ENCODE measurements at places on chromosomes 4 and X.

- DNase-seq, result no peak
Measured at GRCh38 chr4:140472156-140472555, 25.9 kb downstream of the MGAT4D start.

DNA sequence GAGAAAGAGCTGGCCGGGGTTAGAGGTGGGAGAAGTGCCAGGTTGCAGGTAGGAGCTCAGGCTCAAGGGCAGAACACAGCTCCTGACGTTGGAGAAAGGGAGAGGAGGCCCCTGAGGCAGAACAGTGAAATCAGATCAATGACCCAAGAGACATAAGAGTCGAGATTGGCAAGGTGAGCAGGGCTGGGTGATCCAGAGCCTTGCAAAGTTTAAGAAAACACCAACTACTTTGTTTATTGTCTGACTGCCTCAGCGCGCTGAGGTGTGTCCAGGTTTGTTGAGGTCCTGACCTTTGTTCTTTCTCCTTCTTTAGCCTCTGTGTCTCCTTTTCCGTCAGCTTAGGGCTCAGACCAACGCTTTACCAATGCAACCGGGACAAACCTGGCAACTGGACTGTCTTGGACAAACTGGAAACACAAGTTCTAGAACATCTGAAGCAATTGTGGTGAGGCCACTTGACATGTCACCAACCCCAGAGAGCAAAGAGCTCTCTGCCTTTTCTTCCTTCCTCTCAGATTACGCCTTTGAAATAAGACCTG lies 28.3 kb downstream of the CHRNA9 start:
- DNase-seq, result no peak

GRCh38 chr4:183098723-183099536 lies at the start of gene WWC2:
Gene WWC2, plus strand, starts transcription at chr4:183099257. Its CDS starts 235 bp downstream, at chr4:183099492.
- DNase-seq, result peak; percentile 53

GRCh38 chrX:66042307-66043077 lies 2.6 kb upstream of the VSIG4 start:
- DNase-seq, result no peak

DNA sequence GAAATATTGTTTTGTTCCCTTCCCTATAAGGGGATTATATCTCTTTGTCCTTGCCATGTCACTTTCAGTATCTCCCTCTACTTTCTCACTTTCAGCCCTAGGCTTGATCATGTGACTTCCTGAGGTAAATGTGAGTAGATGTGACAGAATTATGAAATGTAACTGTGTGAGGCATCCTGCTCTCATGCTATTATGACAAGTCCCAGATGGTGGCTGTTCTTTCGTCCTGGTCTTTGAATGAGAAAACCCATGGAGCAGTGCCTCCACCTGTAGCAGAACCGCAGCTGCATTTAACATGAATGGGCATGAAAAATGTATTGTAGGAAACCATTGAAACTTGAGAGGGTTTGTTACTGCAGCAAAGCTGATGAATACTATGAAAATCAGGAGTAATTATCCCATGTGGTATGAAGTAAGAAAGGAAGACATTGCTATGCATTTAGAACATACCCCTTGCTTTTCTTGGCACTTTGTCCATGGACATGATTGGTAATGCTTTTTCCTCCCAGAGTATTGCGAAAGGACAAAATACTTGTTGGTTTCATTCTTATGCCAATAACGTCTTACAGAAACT lies 202.2 kb upstream of the GPRIN3 start:
- no peak for DNase-seq

- DNase-seq, result no peak
Measured at GRCh38 chr4:54971474-54971950, 153.9 kb downstream of the KDR start.

DNA sequence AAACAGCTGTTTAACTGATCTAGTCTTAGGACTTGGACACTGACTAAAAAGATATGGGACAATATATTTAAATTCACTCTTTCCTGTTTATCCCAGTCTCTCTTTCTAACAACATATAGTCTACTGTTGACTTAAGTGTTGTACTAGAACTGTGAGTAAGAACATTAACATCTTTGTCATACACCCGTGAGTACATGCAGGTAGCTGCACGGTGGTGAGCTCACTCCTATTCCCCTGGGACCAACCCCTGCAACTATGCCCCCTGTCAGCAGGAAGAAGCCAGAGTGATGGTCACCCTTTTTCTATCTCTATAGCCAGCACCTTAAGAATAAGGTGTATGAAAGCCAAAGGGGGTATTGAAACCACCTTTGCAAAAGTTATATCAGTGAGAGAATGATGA lies 17.6 kb downstream of the TBL1X start:
- no peak for DNase-seq

DNA sequence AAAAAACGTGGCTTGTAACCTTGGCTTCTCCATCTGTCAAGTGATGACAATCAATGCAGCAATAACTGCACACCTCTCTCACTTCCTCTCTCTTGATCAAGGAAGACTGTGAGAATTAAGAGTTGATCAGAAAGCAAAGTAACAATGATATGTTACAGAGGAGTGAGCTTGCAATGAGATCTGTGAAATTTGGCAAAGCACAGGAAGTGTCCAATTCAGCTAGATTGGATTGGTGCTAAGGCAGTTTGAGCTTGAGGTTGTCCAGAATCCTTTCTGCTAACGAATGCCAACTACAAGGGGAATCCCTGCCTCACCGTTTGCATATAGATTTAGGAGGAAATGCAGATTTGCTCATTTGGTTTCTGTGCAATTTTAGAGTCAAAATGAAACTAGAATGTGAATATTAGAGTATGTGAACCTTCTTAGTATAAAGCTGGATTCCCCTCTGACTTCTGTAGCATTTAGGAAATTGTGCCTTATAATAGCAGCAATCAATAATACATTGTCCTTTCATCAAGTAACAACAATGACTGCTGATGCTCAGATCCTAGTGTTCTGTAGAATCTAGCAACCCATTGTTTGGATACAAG lies 346.4 kb downstream of the PTTG2 start:
- DNase-seq, result no peak

DNA sequence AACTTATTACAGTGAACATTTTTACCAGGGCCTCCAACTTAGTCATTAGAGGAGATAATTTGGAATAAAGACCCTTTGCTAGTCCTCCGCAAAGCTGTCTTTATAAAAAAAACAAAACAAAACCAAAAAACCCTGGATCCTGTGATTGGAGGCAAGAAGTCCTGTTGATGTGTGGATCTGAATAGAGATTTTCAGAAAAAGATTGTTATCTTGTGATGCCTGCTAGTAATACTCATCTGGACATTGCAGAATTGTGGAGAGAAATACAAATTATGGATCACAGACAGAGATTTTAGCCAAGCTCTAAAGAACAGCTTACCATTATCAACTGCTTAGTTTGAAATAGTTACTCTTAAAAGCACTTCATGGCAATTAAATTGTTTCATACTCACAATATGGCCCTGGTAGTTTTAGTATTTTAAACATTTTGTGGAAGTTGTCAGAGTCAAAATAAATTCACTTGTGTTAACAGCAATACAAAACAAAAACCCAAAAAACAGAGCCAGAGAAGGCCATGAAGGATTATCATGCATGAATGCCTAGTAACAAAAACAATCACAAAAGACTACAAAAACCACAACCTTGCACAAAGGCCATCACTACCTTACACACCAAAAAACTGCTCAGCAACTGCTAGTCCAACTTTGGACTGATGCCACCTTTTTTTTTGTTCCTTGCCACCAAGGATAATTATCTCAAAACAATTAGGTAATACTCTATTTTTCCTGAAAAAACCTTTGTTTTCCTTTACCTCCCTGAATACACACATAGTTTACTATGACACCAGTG lies 514.5 kb upstream of the SLIT2 start:
- no peak for DNase-seq

DNA sequence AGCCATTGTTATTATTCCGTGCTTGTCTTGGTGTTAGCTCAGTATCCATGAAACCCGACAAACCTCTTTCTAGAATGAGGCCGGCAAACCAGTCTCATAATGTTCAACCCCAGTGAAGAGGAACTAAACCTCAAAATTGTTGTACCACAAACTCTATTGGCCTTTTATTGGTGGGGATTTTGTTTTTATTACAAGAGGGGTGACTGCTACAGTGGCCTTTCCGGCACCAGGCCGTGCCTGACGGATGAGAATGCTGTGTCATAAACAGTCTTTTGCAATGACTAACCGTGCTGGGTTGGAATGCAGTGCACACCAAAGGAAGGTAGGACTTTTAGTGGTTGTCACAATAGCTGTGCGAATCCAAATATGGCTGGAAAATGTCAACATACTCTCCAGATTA lies 60.8 kb downstream of the SHROOM2 start:
- no peak for DNase-seq

DNA sequence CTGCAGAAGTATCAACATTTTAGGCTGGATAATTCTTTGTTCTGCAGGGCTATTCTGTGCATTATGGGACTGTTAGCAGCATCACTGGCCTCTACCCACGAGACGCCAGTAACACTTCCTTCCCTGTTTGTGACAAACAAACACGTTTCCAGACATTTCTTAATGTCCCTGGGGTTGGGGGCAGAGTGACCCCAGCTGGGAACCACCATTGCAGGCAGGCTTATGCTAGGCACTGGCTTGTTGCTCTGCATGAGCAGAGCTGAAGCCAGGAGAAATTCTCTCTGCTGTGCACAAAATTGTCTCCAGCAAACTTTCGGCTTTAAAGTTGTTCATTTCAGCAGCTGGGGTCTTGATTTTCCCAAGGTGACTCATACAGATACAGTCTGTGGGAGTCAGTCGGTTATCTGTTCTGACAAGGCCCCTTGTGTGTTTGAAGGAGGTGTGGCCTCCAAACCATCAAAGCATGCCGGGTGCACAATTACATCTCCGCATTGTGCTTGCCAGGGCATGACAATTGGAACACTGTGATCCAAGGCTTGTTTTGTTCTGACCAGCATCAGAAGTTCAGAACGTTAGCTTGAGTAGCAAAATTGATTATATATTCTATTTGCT lies 156.4 kb upstream of the BOD1L1 start:
- no peak for DNase-seq

DNA sequence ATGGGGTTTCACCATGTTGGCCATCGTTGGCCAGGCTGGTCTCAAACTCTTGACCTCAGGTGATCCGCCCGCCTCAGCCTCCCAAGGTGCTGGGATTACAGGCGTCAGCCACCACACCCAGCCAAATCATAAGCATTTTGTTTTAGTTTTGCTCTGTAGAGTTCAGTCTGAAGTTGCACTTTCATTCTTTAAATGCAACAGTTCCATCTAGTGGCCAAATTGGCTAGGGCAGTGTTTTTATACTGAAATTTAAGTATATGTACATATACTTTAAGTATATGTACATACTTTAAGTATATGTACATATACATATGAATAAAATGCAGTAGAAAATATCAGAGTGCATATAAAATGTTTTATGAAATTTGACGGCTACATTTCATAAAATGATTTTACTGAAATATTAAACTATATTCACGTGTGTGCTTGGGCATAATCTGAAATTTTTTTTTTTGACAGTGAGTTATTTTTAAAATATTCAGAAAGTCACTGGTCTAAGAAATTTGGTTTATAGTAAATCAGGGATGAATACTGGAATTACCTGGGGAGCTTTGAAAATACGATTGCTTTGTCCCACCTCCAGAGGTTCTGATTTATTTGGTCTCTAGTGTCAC lies 145.5 kb downstream of the NWD2 start:
- no peak for DNase-seq
